ENCODE measurements at places on chromosomes 6 and 20.
A peak's percentile ranks its signal among the peaks of the same experiment; 100 is the strongest.

GRCh38 chr6:145789443-145789842 is 25.2 kb downstream of the FBXO30 start:
- no peak for ATAC-seq

DNA sequence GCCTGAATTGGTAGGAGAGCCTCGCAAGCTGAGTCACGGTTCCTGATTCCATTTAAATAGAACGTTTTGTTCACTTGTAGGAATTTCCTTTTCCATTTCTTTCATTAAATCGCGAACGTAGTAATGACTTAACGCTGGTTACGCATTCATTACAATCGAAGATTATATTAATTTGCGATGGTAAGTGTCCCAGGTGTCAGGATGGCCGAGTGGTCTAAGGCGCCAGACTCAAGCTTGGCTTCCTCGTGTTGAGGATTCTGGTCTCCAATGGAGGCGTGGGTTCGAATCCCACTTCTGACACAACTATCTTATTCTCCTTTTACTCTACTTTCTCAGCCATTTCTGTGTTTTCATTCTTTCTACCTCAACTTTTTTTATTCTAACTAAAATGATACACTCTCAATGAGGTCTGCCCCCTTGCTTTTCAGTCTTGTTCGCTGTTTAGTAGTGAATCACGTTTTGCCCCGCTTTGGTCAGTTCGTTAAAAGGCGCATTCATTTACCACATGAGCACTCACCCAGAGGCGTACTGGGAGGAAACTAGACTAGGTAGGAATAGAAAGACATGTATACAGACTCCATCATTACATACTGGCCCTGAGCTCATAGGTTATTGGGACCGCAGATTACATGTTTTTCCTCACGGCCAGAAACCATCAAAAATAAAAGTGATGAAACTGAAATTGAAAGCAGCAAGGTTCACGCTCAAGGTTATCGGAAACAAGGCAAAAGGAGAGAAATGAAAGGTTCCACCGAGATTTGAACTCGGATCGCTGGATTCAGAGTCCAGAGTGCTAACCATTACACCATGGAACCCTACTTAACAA is 17.3 kb upstream of the TRIM27 start:
- ATAC-seq: peak; percentile 89

- no peak for ATAC-seq
These were observed 24.6 kb upstream of the ID4 start for GRCh38 chr6:19812512-19813119.

GRCh38 chr6:41518118-41518517 is 28.1 kb upstream of the FOXP4 start:
- no peak for ATAC-seq

DNA sequence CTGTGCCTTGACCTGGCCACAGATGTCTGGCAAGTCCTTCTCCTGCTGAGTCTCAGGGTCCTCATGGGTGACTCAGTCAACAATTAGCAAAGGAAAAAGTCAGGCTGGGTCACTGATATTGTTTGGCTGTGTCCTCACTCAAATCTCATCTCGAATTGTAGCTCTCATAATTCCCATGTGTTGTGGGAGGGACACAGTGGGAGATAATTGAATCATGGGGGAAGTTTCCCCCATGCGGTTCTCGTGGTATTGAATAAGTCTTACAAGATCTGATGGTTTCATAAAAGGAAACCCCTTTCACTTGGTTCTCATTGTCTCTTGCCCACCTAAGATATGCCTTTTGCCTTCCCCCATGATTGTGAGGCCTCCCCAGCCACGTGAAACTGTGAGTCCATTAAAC is 45.7 kb downstream of the PREX1 start:
- ATAC-seq: no peak

- no peak for ATAC-seq
These were observed 38.6 kb downstream of the TFEB start for GRCh38 chr6:41696788-41697187.

DNA sequence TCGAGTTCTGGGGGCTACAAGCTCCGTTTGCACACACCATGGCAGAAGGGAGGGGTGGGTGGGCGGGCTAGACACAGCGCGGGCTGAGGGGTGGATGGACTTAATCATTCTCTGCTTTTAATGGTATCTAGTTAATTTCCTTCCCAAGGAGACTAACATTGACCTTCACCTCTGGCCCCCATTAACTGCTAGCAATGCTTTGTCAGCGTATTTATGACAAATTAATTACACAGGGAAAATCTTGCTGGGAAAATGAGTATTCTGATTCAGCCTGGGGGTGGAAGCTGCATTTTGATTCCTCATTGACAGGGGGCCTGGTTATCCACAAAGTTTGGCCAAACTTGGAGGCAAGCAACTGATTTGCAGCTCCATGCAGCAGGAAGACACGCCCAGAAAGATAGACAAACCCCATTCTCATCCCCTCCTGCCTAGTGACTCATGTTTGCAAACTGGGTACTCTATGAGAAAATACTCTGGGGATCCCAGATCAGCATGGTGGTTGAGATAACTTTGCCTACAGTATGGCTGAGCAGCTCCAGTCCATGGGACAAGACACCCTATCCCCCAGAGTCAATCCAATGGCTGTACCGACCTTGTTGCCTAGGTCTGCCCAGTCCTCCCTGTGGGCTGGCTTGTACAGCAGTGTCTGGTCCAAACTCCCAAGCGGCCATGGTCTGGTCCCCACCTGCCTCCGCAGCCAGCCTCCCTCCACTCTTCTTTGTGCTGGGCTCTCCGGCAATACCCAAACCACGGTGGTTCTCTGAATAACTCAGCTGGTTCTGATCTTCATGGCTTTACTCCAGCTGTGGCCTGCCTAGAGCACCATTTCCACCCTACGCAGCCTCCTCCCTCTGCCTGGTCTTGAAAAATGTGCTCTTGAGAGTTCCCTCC is 19.7 kb downstream of the ZBP1 start:
- ATAC-seq: peak; percentile 64

GRCh38 chr6:165611294-165611693 is 51.7 kb downstream of the PDE10A start:
- no peak for ATAC-seq

DNA sequence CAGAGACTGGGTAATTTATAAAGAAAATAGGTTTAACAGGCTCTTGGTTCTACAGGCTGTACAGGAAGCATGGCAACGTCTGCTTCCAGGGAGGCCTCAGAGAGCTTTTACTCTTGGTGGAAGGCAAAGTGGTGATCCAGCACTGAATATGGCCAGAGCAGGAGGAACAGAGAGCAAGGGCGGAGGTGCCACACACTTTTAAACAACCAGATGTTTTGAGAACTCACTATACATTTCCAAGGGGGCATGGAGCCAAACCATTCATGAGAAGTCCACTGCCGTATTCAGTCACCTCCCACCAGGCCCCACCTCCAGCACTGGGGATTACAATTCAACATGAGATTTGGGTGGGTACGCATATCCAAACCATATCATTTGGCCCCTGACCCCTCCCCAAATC is 18.7 kb downstream of the SAMD5 start:
- ATAC-seq: no peak

- ATAC-seq: no peak
These were observed 107.5 kb downstream of the TAF4 start for GRCh38 chr20:61957961-61958715.

- no peak for ATAC-seq
These were observed 311.7 kb upstream of the PLCB4 start for GRCh38 chr20:8757146-8757545.

DNA sequence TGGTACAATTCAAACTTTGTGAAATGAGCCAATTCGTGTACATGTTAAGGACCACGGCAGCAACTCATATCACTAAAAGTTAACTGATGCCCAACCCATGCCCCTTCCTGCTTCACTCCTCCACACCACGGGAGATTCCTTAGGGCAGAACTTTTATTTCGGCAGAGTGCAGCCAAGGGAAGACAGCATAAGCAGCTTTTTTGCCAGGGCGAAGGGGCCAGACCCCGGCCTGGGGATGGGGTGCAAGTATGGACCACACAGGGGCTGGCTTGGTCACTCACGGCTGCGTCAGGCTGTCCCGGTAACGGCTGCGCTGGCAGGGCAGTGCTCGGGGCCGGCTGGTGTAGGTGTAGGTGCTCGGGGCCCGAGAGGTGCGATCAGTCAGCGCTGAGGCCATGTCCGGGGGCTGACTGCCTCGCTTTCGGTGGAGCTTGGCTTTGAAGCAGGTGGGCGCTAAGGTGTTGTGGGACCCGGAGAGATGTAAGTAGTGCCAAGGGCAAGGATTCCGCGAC is 792 bp downstream of the RSPH3 start:
- ATAC-seq: peak; percentile 60

- ATAC-seq: no peak
These were observed 280.1 kb upstream of the RGS17 start for GRCh38 chr6:153411070-153411648.

- no peak for ATAC-seq
These were observed 81.9 kb downstream of the CRYBG1 start for GRCh38 chr6:106442395-106442794.

DNA sequence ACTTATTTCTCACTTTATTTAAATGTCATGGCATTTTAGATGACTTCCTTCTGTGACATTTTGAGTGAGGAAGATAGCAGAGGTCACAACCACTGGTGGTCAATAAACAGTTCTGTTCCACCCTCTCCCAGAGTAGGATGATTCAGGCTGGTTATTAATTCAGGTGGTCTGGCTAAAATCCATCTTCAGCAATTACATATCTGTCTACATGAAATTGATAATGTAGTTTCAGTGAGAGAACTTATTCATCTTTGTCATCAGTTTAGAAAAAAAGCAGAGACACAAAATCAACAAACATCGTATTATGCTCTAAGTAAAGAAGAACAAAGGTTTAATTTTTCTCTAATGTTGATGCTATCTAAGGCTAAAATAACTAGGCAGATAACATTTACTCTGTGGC is 525.5 kb downstream of the TENT5A start:
- ATAC-seq: no peak

GRCh38 chr6:37371154-37372083 is 17.6 kb downstream of the RNF8 start:
- no peak for ATAC-seq

DNA sequence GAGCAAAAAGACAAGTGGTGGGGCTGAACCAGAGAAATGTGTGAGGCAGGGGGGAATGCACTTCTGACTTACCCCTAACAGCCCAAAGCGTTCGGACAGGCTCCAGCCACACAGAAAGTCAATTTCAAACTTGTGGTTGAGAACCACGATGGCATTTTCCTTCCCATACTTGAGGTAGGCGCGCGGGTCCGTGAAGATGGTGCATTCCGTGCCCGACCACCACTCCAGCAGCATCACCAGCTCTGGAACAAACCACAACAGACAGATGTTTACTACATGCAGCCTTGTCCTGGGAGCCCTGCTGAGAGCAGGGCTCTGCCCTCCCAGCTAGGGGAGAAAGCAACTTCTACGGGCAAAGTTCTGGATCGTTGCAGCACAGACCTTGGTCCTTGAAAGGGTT is 107.7 kb downstream of the AGPAT4 start:
- ATAC-seq: no peak

GRCh38 chr20:60782959-60783625 is 469.0 kb upstream of the CDH4 start:
- ATAC-seq: no peak

- no peak for ATAC-seq
These were observed 337.7 kb downstream of the HDGFL1 start for GRCh38 chr6:22907085-22907484.

- no peak for ATAC-seq
These were observed 883 bp upstream of the CCDC28A start for GRCh38 chr6:138772596-138773176.

DNA sequence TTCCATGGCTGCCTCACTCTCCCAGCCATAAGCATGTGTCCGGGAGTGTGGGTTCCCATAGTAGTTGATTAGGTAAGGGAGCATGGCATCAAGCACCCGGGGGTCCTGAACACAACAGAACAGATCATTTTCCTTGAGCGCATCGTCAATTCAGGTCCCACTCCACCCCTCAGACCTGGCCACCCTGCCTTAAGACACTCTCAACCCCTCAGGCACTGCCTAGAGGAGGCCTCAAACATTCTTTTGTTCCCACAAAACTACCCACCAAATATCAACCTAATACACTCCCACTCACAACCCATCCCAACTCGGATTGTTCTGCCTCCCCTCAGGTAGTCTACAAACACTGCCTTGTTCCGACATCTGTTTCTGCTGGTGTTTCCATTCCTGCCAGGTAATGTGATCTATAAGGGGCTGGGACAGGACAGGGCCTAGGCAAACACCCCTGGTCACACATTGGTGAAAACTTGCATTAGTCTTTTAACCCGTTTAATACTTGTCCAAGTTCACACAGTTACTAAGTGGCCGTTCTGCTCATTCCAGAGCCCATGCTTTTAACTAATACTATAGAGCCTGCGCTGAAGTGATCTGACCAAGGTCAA is 1.4 kb downstream of the NFS1 start:
- ATAC-seq: no peak

- ATAC-seq: no peak
These were observed 230.9 kb upstream of the SULF2 start for GRCh38 chr20:48015943-48016723.

GRCh38 chr6:143611580-143611979 is 66.2 kb upstream of the PHACTR2 start:
- ATAC-seq: no peak

GRCh38 chr6:105810105-105810921 is 275.8 kb upstream of the PRDM1 start:
- ATAC-seq: peak; percentile 52

GRCh38 chr6:45398075-45398813 is 20.5 kb upstream of the SUPT3H start:
- ATAC-seq: no peak

GRCh38 chr6:150590446-150590845 is 9.2 kb upstream of the PLEKHG1 start:
- no peak for ATAC-seq

DNA sequence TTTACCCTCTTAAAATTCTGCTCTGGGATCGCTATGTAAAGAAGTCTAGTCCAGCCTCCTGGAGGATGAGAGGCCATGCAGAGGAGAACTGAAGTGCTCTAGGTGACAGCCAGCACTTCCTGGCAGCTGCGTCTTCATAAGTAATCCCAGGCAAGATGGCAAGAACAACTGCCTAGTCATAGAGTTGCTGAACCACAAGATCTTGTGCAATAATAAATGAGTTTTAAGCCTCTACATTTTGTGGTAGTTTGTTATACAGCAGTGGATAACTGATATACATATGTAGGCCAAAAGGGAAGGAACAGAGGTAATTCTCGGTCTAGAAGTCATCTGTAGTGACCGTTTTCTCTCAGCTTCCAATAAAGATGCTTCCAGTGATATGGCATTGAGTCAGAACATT is 103.8 kb upstream of the FLRT3 start:
- no peak for ATAC-seq

DNA sequence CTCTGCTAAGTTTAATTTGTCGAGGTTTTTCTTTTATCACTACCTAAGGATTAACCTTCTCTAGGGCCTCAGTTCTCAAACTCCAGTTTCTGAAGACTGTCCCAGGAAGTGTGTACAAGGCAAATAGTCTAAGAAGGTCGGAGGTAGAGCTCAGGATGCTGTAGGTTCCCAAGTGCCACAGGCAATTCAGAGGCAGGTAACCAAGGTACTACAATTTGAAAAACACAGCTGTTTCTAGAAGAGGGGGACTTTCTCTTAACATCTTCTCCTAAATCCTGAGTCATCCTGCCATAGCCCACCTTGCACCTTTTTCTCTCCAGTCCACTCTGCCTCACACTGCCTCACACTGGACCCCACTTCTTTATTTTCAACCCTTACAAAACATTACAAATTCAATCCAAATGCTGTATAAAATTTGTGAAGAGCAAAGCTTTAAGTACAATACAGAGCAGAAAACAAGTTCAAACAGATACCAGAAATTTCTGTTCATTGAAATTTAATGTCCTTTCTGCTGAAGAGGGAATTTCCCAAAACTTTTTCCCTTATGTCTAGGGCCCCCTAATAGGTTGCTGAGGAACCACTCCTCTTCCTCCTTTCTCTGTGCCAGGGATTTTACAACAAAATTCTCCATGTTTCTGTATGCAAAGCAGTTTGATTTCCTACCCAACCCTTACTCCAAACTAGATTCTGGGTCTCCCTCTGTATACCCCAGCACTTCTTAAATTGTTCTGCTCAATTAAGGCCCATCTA is 43.0 kb downstream of the FRK start:
- ATAC-seq: no peak
